ENCODE measurements at places on chromosomes 3 and 15.

GRCh38 chr3:183587336-183587735 is 31.8 kb upstream of the KLHL6 start:
- no peak for DNase-seq

GRCh38 chr3:13484851-13485590 is 4.9 kb downstream of the HDAC11 start:
- no peak for DNase-seq

- no peak for DNase-seq
These were observed 321.4 kb upstream of the DPH6 start for GRCh38 chr15:35867356-35867755.

DNA sequence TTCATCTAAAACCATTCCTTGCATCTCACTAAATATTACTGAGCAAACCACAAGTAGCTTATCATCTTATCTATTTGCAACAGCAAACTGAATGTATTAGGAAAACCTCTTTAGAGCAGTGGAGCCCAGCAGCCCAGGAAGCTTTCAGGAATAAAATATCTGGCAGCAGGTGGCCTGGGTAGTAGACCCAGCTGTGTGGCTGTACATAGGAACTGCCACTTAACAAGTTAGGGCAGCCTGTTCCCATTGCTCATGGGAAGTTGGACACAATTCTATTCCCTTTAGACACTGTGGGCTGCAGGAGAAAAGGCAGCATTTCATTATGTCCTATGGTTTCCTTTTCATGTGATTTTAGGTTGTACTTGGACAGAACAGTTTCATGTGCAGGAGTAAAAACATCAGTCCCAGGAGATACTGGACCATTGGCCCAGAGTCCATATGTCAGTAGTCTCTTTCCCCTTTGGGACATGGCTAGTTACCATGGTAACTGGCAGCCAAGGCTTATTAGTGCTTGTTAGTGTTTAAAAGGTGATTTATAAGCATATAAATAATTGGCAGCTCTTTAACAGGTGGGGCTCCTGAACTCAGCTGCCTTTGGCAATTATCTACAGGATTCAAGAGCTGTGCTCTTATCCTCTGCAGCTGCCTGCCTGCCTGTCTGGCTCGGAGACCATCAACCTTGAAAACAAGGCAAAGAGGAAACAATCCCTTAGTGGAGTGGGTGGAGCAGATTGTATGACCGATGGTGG is 28.9 kb upstream of the LSAMP start:
- DNase-seq = no peak

DNA sequence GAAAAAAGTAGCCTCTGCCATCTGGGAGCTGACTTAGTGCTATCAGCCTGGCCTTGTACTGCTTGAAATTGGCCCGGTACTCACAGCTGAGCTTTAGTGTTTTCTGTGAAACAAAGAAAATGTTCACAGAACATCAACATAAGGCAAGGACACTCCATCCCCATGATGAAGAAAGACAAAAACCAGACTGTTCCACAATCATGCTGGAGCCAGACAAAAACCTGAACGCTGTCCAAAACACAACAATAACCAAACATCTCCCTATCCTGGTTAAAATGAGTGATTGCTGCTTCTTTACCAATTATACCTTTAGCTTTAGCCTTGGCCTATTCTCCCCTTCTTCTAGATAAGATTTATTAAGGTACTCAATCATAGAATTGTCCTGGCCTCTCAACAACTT is 153.9 kb downstream of the CPNE4 start:
- DNase-seq = no peak

DNA sequence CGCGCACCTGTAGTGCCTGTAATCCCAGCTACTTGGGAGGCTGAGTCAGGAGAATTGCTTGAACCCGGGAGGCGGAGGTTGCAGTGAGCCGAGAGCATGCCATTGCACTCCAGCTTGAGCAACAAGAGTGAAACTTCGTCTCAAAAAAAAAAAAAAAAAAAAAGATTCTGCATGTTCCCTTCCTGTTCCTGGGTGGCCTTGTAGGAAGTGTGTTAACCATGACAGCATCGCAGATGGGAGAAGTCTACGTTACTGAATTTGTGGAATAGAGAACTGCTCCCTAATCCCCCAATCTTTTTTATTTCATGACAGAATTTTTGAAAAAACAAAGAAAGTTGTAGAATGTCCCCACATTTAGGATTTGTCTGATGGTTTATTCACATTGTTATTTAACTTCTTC is 45.4 kb downstream of the FOXL2 start:
- DNase-seq = no peak

GRCh38 chr15:62658498-62658897 is 384.0 kb upstream of the TPM1 start:
- DNase-seq = no peak

DNA sequence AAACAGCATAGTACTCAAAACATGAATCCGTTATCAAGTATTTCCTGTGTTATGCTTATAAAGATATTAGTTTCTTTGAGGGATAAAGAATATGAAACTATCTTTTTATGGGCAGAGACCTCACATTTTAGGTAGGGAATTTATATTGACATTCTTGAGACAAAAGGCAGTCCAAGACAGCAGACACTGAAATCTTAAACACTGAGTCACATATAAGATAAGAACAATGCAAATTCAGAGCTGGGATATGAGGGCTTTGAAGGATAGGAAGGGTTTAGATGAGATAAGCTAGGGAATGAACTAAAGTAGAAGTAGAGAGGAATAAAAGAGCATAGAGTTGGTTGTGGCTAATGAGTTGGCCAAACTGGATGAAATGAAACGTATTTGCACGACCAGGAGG is 58.4 kb downstream of the ASTE1 start:
- DNase-seq = no peak

DNA sequence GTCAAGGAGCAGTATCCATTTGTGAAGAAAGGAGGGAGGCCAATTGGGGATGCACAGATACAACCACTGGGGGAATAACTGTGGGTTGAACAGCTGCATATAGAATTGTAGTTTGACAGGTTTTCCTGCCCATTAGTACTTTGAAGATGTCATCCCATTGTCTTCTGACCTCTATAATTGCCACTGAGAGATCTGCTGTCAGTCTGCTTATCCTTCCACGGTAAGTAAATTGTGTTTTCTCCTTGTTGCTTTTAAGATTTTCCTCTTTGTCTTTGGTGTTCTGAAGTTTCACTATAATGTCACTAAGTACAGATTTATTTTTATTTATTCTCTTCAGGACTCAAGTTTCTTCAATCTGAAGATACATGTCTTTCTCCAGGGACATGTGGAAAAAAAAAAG is 56.6 kb downstream of the MOBP start:
- DNase-seq = no peak

DNA sequence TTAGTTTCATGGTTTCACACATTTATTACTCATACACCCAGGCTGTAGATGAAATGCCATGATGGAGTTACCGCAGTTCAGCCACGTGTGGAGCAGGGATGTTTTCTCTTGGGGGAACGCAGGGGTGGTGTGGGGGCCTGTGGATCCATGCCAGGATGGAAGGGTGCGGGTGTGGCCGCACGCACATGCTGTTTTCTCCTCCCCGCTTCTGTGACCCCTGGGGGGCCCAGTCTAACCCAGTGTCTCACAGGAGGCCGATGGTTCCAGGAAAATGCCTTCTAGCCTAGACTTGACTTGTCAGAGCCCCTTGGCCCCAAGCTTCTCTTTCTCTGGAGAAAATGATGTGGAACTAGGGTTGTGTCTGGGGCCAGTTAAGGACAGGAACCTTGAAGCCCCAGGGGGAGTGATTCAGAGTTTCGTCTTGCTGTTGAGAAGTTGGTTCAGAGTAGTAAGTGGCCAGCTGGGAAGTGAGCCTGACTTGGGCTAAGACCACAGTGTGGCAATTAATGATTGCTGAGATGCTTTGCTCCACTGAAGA is 240.4 kb upstream of the BHLHE40 start:
- no peak for DNase-seq

DNA sequence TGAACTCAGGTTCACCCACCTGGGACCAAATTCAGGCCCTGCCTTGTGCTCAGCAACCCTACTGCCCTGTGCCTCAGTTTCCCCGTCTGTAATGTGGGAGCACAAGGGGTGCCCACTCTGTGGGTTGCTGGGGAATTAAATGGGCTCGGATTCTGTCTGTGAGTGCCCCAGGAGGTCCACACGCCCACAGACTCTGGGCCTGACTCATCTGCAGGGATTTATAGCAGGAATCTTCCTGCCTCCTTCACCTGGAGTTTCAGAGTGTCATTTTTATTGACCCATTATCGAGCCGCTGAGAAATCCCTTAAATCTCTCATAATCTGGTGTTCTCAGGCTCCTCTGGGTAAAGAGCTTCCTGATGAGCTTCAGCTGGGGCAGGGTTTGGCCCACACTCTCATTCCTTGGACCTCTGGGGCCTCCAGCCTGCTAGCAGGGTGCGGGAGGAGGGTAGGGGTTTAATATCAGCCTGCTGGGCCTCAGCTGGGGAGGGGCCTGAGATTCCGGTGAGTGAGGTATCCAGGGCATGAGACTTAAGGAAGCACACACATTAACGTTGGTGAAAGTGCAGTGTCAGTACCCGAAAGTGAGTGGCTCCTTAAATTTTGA is 16.4 kb downstream of the C3orf18 start:
- DNase-seq = no peak

DNA sequence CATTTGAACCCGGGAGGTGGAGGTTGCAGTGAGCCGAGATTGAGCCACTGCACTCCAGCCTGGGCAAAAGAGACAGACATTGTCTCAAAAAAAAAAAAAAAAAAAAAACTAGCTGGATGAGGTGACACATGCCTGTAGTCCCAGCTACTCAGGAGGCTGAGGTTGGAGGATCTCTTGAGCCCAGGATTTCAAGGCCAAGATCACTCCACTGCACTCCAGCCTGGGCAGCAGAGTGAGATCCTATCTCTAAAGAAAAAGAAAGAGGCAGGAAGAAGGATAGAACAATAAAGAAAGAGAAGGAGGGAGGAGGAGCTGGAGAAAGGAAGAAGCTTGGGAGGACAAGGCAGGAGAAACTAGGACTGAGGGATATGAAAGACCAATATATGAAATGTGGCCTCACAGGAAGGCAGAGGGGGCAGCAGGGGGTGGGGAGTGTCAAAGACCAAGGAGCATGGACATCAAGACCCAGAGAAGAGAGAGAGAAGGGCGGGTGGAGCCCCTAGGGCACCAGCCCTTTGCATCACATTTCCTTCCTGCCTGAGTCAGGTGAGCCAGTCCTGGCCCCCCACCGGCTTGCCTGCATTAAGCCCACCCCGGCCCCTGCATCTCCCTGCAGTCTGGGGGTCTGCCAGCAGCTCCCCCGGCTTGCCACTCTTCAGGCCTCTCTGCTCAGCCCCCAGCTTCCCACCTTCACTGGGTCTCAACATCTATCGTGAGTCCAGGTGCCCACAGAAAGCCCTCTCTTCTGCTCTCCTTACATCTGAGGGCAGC is 11.5 kb downstream of the IGDCC3 start:
- DNase-seq = no peak

- no peak for DNase-seq
These were observed 35.0 kb downstream of the RFTN1 start for GRCh38 chr3:16478516-16478915.

GRCh38 chr15:47767035-47767434 is 49.7 kb downstream of the SEMA6D start:
- no peak for DNase-seq

- DNase-seq = no peak
These were observed 8.1 kb downstream of the PTX3 start for GRCh38 chr3:157444797-157445184.

DNA sequence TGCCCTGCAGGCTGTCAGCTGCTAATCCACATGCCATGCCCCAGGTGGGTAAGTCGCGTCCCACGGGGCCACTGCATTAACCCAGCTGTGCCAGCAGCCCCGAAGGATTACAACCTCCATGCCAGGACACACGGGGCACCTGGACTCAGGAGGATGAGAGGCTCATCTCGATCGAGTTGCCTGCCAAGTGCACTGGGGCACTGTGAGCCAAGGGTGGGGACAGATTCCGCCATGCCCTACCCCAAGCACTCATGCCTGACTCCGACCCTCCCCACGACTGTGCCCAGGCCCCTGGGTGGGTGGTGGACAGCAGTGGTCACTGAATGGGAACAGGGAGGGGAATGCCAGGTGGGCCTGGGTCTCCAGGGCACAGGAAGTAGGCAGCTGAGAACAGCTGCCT is 20.7 kb upstream of the SNRPA1 start:
- no peak for DNase-seq

GRCh38 chr3:52851348-52851747 is 16.5 kb upstream of the MUSTN1 start:
- peak; percentile 29 for DNase-seq

- DNase-seq = no peak
These were observed 46.2 kb upstream of the THRB start for GRCh38 chr3:24540821-24541220.

- no peak for DNase-seq
These were observed 32.5 kb downstream of the PARP15 start for GRCh38 chr3:122609798-122610559.

DNA sequence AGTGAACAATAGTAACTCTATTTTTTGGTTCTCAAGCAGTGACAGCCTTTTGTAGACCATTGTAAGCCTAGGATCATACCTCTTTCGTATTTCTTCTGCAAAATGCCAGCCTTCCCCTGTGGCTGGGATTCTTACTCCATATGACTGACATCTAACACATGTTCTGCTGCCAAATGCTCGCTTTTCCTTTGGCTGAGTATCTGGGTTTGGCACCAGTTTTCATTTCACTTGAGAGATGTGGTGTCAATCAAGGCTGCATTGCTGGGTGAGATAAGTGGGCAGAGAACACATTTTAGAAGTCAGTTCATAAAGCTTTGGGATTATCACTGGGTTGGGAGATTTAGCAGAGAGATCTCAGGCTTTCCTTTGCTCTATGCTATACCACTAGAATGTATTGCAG is 514.7 kb upstream of the SGO1 start:
- DNase-seq = no peak

DNA sequence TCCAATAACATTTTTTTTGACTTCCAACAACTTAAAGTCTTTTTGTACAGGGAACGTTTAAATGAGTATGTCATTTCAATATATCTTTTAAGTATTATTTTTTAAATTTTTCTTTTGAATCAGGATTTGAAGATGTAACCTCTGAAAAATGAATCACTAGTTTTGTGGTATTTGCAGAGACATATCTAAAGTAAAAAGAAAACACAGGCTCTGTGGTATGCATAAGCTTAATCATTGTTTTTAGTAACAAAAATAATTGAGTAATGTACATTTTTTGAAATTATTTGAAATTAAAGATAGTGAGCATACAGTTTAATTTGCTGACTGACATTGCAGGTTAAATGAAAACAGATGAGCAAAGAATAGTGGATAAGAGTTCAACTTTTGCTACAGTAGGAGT is 531.3 kb downstream of the ROBO1 start:
- DNase-seq = no peak

- no peak for DNase-seq
These were observed 12.2 kb upstream of the VIPR1 start for GRCh38 chr3:42490243-42490642.

DNA sequence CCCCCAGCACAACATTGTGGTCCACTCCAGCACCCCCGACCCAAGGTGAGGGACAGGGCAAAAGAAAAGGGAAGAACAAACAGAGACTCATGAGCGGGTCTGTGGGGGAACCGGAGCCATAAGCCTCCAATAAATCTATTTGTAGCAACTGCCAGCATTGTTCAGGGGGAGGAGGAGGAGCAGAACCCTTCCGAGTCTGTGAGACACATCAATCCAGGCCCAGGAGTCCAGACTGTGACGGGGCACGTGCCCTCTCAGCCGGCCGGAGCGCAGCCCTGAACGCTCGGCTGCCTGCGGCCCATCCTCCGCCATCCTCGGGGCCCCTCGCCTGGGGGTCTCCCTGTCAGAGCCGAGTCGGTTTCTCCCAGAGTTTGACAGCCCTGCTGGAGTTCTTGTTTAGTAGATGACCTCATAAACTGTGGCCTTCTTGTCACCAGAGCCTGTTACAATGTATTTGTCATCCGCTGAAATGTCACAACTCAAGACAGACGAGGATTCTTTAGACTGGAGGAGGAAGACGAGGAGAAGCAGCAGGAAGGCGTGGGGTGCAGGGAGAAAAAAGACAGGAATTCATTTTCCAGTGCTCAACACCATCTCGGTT is 47.9 kb downstream of the TLE3 start:
- no peak for DNase-seq
